Cortex of kidney (tissue), 1 donor: ENCODE measurements at places on chromosomes 2 and 18.

GRCh38 chr18:26863921-26864497 lies 1.5 kb downstream of the AQP4 start:
- no peak for DNase-seq

GRCh38 chr2:239326831-239327535 lies 73.8 kb downstream of the HDAC4 start:
- no peak for DNase-seq

- DNase-seq = no peak
These were observed 107.3 kb upstream of the MYCN start for GRCh38 chr2:15832849-15833680.

GRCh38 chr2:68319398-68320117 lies at the start of gene CNRIP1:
CNRIP1 (minus strand) TSS chr2:68319949; CDS start chr2:68319400, 549 bp downstream.
- no peak for DNase-seq

DNA sequence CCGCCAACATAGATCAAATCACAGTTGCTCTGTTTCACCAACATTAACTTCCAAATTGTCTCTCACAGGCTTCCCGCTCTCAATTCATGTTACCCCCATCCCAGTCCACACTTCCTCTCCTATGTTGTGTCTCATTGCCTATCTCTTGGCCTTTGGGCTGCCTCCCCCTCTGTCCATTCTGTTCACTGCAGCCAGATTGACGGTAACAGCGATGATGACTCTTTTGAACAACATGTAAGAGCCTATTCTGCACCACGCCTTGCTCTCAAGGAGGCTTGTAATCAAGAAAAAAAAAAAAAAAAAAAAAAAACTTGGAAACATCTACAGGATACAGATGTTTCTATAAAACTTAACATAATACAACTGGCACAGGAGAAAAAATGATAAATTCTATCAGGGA lies 77.3 kb upstream of the RMDN2 start:
- no peak for DNase-seq

DNA sequence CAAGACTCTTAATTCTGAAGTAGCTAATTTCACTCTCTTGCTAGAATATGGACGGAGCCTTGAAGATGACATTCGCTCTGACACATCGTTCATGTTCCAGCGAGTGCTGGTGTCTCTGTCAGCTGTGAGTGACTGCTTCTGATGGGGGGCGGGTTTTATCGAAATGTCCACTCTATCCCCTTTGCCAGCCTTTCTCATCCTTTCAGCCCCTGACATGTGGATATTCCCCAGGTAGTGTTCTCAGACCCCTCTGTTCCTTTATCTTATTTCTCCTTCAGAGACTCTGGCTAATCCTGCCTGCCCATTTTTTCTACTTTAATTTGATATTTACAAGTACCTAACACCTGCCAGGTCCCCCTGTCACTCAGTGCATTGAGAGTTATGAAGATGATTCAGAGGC lies 18.9 kb upstream of the GMCL1 start:
- no peak for DNase-seq

GRCh38 chr2:57884281-57884680 lies 162.3 kb upstream of the VRK2 start:
- no peak for DNase-seq

DNA sequence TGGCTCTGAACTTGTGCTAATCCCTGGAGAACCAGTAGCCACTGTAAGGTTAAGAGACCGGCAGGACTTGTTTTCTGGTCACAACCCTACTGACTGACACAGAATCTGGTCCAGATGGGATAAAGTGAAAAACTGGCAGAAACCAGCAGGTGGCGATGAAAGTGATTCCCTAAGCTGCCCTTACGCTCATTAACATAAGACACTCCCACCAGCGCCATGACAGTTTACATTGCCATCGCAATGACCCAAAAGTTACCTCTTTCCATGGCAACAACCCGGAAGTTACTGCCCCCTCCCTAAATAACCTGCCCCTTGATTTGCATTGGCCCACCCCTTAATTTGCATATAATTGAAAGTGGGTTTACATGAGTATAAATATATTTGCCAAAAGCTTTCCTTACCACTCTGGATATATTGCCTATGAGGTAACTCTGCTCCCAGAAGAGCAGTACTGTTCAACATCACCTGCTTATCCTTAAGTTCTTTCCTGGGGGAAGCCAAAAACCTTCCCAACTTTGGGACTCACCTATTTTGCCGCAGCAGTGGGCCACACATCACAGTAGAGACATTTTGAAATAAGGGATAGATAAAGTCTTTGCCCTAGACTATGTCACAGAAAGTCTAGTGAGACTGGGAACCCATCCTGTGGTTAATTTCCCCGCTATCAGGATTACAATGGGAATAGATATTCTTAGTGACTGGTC lies 35.8 kb upstream of the AFF3 start:
- DNase-seq = no peak

DNA sequence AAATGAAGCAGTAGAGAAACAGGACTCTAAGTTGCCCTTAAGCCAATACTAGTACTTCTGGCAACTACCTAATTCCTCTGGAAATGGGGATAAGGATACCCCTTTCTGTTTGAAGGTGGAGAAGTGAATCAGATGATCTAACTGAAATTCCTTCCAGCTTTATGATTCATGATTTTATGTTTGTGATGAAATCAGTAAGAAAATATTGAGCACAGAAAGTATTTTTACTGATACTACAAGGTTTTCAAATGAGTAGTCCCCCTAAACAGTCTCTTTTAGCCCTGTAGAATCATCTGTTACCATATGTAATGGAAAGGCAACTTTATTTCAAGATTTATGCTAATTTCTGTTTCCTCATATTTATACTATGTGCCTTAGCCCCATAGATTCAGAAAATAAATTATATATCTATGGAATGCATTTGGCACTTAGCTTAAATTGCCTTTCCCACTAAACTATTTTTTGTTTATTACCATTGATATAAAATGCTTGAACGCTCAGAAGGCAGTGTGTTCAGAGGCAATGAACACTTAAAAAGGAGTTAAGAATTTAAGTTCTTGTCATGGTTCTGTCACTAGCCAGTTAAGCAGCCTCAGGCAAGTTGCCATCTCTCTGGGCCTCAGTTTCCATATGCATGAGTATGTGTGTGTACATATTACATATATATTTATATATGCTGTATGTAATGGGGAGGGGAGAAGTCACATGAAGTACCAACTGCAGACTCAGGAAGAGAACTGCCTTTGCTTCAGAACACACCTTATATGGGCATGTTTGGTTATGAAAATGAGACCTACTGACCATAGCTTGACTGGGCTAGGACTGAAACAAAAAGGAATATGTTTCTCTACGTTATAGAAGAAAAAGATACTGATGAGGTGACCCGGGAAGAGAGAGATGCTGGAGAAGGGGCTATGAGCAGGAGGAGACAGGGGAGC lies 97.7 kb downstream of the CDC42EP3 start:
- no peak for DNase-seq

DNA sequence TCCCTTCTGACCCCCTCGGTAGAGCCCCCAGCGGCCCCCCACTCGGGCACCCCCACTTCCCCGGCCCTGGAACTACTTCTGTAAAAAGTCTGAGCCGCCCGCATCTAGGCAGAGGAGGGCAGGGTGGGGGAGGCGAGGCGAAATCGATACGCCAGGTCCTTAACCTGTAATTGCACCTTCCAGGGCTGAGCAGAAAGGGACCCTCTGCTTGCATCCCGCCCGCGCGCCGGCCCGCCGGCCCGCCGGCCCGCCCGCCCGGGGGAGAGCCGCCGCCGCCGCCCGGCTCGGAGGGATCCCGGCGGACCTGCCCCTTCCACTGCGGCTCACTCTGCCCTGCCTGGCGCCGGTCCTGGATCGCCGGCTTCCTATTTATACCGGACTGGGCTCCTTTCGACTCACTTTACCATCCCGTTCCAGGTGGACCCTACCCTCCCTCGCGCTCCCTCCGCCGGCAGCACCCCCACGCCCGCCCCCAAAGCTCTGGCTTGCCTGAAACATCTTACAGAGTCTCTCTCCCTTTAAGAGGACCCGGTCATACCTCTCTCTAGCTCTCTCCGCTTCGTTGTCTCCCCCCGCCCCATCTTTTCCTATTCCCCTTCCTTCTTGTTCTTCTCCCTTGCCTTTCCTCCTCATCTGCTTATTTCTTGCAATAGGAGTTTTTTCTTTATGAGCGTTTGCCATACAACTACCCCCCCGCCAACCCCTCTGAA lies 797 bp downstream of the KLHL14 start:
- no peak for DNase-seq

DNA sequence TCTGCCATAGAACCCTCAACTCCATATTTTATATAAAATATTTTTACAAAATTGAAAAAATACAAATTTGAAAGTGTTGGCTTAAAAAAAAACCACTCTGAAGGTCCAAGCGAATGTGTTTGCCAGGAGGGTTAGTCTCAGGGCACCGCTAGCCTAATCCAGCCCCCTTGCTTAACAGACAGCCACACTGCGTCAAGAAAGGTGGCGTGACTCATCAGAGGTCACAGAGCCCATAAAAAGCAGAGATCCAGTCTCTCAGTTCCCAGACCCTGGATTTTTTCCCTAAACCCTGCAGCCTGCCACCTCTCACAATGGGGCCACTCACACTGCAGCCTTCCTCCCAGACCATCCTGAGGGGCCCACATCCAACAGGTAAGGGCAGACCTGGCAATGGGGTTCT lies 3.9 kb upstream of the TNS1 start:
- no peak for DNase-seq

DNA sequence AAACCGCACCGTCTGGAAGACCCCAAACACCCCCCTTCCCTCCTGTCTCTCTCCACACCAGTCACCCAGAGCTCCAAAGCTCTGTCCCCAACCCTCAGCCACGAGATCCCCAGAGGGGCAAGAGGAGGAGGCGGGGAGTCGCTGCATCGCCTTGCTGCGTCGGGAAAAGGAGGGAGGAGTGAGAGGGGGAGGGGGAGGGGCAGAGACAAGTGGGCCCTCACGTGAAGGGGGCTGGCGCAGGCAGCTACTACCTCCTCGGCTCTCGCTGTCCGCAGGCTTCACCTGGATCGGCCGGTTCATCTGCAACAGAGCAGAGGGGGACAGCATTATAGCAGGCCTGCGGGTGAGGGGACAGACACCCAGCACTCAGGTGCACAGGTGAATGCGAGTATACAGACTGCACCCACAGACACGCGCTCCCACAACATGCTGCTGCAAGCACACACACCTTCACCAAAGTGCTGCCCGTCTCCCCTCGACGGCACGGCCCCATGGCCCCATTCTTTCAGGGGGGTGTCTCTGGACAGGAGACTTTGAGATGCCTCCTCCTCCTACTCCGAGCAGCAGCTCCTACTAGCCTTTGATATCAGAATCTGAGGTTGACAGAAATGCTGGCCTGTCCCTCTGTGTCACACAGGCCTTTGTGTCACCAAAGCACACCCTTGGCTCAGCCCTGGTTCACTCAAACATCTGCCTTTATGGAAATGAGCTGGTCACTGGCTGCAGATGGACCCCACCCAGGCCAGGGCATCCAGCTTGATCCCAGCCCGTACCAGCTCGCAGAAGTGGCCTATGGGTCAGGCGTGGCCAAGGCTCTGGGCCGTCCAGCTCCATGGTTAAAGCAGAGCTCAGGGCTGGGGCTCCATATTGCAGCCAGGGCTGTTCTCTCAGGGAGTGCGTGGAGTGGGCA lies 243.8 kb downstream of the CELF4 start:
- no peak for DNase-seq

DNA sequence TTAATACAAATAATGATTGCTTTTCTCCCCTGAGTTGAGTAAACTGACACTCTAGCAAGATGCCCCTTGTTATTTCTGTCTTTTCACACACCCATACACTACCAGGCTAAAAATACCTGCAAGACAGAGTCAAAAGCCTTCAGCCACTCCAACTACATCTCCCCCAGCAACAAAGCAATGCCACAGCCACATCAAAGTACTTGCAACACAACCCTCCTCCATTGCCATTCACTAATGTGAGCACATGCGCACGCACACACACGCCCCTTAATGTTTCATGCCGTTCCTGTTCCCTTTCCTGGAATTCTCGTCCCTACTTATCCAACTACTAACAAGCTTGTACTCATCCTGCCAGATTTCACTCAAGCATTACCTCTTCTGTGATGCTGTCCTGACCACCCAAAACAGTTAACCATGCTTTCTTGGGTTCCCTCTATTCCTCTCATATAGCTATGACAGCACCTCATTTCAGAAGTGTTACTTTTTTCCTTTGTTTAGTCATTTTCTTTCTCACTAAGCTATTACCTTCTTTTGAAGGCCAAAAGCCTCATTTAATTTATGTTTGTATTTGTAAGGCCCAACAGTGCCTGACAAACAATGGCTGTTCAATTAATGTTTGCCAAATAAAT lies 29.6 kb downstream of the SLC25A12 start:
- no peak for DNase-seq

DNA sequence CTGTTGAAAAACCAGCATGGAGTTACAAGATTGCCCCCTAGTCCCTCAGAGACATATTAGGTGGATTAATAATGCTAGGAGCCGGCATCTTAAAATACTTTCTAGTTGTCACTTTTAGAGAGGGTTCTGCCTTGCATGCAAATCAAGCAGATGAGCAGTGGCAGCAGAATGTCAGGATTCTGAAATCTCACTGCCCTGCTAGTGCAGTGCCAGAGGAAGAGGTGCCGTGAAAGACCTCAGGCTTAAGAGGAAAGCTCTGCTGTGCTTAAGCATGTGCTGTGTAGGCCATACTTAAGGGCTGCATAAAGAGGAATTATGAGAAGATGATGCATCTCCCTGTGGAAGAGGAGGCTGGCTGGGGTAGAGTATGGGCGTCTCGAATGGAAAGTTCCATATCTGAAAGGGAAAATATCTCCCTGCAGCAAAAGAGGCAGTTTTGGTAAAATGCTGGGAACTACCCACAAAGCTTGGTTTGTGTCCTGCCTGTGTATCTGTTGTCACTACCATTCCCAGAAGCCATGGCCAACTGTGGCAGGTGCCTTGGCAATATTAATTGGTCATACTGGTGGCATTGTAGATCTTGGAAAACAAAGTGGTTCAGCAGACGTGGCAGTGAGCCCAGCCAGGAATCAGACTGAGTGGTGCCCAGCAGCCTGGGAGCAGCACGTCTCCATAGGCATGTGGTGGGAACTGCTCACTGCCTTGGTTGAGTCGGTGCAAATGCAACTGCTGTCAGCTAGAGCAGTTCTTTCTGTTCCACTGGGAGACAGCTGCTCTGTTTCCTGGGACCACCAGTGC lies 131.9 kb downstream of the EVA1A start:
- no peak for DNase-seq

GRCh38 chr2:56615760-56616159 lies 432.0 kb downstream of the CCDC85A start:
- no peak for DNase-seq

DNA sequence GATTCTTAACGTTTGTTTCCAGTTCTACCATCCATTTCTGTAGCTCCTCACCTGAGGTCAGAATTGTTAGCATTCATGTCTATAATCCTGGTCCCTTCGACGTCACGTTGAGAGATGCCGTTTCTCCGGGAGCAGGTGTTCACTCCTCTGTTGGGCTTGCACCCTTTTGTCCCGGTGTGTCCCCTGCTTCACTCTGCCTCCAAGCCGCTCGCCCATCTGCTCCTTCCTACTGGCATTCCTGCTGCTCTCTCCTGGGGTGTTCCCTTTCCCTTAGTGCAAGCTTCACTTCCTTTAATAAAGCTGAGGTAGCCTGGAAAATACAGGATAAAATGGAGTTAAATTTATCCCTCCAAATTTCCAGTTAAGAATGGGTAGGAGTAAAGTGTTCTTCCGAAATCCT lies 61.9 kb upstream of the CABYR start:
- DNase-seq = no peak

- no peak for DNase-seq
These were observed 15.1 kb downstream of the ACKR3 start for GRCh38 chr2:236584521-236585384.

GRCh38 chr2:64970495-64970894 lies 18.7 kb upstream of the SLC1A4 start:
- DNase-seq = no peak

- no peak for DNase-seq
These were observed 34.9 kb downstream of the EN1 start for GRCh38 chr2:118812552-118812951.

GRCh38 chr2:222563106-222563718 lies 92.7 kb downstream of the FARSB start:
- DNase-seq = no peak
